CD4-positive, alpha-beta T cell (primary cell): ENCODE measurements at places on chromosomes 16 and 17. TPM values are rescaled to one million over a fixed set of nuclear protein-coding genes. Genes with fewer than 3 reads are reported as not detected.

DNA sequence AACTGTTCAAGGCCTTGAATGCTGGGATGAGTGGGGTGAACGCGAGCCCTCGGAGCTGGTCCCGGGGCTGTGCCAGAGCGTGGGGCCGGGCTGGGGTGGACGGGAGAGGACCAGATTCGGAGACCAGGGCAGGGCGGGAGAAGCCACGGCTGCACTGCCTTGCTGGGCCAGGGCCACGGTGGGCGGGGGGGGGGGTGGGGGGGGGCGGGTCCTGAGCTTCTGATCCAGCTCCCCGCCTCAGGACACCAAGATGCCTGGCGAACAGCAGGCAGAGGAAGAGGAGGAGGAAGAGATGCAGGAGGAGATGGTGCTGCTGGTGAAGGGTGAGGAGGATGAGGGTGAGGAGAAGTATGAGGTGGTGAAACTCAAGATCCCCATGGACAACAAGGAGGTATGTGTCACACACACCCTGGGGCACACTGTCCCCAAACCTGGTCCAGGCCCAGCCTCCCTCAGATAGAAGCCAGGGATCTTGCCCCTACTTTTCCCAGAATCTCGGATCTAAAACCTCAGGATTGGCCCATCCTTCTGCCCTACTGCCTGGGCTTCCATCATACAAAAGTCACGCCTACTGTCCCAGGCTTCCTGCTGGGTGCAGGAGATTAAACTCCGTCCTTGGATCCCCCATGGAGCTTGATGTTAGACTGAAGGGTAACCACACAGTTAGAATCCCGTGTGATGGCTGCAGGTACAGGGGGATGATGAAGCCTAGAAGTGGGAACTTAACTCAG, 563 bp downstream of the ZNF771 start:
- no peak for DNase-seq

DNA sequence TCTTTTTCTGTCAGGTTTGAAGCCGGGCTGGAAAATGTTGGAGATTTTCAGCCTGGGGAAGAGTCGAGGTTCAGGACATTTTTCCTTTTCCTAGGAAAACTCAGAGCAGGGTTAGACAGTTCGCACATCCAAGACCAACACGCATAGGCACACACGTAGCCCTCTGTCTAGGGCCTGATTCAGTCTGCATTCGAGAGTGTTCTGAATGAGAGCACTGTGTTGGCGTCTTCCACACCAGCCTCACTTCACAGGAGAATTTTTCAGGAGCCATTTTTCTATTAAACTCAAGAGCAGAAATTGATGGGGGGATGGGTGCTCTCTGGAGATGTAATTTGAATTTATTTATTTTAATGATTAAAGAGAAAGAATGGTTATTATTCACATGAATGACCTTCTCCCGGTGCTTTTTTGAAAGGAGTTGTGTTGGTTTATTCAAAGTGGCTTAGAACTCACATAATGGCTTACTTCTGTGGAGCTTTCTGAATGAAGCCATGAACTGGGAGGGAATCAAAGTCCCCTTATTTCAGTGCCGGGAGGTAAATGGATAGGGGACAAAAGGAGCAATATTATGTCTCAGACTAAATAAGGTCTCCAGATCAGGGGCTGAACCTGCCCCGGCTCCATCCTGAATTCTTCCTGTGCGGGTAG, 194.3 kb downstream of the CCDC182 start:
- DNase-seq = no peak

IL17C gene
- total RNA-seq = 0.77 TPM

DNA sequence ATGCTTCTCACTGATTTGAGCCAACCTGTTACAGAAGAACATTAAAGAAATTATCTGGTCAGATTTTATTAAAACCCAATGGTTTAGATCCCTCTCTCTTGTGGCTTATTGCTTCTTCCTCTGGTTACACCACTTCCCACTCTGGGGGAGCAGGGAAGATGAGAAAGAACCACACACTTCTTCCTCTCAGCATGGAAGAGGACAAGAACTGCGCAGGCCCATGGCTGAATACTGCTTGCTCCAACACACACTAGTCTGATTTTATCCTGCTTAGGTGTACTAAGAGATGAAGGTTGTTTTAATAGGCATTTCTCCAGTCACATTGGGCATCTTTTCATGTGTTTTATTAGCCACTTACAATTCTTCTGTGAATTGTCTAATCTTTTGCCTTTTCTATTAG, 27.6 kb downstream of the MAP3K3 start:
- no peak for DNase-seq

GRCh38 chr16:12651765-12652512, 151.7 kb downstream of the CPPED1 start:
- DNase-seq = no peak

DNA sequence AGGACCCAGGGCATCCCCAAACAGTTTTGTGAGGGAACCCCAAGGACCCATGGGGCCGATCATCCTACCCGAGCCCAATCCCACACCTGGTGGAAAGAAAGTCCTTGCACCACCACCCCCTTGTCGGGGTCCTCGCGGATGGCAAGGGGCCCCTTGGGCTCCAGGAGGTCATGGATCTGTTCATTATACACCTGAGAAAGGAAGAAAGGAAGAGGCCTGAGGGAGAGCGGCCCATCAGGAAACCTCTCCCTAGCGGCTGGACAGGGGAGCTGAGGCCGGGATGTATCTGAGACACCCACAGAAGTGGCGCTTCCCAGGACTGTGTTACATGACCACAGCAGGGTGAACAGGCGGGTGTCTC, 12.8 kb downstream of the KIF18B start:
- no peak for DNase-seq

MMP25 gene
- 0.42 TPM for total RNA-seq

DNA sequence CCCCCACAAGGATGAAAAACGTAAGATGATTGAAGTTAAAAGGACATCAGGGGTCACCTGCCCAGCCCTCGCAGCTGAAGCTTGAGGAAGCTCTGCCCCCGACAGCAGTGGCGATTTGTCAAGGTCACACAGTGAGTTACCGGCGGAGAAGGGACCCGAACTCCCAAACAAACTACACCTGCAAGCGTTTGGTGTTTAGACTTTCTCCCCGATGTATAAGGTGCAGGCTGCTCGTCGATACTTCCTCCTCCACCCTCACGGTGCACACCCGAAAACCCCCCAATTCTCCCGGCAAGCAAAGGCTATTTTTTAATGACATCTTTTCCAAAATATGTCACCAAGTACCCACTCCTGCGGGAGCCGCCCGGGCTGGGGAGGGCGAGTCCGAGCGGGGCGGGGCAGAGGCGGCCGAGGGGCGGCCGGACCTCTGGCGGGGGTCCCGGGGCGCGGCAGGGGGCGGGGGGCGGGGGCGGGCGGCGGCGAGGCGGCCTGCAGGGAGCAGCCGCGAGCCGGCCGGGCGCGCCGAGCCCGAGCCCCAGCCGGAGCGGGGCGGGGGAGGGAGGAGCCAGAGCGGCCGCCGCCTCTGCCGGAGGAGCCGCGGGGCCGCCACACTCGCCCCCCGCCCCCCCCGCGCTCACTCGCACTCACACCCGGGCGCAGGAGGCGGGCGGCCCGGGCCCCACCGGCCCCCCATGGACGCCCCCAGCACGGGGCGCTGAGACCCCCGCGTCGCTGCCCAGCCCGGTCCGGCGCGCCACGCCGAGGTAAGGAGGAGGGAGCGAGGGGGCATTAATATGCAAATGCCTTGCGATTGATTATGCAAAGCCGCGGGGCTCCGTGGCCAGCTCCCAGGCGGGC, at the start of gene THRA:
Gene THRA (plus strand): TSS at position 637 of the 858 bp plus-strand sequence. CDS start 11,524 bp downstream, outside the sequence.
- DNase-seq = peak; percentile 62

GRCh38 chr17:30422171-30422570, 43.4 kb downstream of the CPD start:
- no peak for DNase-seq

DNA sequence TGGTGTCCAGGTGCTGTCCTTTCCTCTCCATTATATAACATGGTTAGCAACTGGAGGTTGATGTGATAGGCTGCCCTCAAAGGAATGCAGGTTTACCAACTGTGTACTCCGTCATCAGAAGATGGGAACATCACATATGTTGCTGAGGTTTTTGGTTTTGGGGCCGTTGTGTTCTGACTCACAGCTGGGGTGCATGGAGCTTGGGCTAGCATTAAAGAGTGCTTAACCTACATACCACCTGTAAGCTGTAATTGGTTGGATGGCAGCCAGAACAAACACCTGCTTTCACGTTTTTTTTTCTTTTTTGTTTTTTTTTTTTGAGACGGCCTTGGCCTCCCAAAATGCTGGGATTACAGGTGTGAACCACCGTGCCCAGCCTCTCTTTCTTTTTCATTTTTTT, 20.9 kb downstream of the TMEM11 start:
- no peak for DNase-seq

DNA sequence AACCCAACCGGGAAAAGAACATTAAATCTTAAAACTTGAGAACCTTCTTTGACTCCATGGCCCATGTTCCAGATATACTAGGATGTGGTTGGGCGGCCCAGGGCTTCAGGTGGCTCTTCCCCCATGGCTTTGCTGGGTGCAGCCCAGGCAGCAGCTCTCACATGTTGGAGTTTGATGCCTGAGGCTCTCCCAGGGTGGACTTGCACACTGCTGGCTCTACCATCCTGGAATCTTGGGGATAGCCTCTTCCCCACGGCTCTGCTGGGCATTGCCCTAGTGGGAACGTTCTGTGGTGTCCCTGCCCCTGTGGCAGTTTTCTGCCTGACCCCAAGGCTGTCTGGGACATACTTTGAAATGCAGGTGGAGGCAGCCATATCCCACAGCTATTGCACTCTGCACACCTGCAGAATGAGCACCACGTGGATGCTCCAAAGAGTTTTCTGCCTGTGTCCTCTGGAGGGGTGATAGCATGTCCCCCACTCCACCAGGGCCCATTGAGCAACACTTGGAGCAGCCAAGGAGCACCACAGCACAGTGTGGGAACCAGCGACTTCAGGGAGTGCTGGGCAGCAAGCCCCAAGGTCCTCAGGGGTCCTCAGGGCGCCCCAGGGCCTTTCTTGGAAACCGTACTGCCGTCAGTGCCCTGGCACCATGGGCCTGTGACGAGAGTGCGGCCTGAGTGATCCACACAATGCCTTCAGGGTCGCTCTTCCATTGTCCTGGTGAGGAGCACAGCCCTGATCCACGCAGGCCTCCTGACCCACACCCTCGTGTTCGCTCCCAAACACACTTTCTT, 70.8 kb downstream of the GOSR1 start:
- no peak for DNase-seq

GRCh38 chr17:76204277-76204676, 36.0 kb downstream of the RNF157 start:
- DNase-seq = no peak

DNA sequence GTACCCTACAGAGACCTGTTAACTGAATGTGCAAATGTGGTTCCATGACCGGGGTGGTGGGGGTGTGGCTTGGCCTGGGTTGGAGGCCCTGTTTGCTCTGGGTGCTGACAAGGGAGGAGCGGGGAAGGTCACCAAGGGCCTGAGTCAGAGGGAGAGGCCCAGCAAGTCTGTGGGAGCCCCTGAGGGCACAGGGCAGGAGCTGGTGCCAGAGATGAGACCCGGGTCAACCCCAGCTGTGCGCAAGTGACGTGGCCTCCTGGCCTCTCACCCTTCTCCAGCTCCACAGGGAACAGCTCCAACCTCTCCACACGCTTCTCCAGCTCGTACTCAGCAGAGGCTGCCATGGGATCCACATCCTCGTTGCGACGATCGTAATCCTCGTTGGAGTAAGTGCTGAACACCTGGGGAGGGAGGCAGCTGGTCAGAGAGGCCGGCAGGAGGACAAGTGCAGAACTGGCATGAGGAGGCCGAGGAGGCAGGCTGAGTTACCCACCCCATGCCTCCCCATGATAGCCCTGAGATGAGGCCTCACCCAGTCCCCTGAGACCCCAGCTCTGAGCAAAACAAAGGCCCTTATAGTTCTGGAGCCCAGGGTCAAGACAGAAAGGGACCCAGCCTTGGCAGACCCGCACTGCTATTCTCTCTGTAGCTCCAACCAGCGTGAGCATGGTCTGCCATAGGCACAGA, 5.5 kb downstream of the PPP1R9B start:
- DNase-seq = no peak

HOXB5 gene
- total RNA-seq = not detected

DNA sequence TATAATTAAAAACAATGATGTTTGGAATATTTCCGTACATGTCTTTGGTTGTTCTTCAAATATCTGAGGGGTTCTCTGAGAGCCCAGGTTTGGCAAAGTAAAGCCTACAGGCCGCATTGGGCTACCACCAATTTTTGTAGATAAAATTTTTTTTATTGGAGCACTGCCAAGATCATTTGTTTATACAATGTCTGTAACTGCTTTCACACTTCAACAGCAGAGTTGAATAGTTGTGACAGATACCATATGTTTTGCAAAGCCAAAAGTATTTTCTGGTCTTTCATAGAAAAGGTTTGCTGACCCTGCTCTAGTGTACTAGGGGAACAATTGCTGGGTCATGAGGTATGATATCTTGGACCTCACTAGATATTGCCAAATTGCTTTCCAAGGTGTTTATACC, 10.5 kb downstream of the PPM1D start:
- DNase-seq = no peak

DNA sequence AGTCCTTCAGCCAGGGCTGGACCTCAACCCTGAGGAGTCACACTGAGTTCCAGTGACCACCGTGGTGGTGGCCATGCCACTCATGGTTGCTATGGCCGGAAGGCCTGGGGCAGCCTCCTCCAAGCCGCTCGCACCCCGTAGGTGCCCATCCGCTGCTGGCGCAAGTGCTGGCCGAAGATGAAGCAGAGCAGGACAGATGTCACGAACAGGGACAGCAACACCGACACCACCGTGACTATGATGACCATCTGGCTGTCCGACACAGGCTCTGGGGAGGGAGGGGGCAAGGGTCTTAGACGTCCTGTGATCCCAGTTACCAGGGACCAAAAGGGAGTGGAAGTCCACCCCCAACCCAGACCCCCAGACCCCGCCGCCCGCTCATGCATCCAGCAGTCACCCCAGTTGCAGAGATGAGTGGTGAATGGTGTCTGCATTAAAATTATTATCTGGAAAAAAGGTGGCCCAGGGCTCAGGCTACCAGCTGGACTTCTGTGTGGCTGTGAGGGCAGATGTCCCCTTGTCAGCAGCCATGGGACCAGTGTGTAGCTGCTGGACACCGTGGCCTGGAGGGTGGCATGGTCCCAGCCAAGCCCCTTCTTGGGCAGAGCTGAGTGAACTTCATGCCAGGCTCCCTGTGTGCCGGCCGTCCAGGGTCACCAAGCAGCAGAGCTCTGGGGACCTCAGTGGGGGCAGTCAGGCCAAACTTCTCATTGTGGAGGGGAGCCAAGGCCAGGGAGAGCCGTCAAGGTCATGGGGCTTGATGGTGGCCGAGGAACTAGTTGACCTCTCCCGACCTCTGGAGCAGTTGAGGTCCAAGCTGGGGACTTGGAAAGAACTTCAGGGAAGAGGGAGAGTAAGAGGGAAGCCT, 4.7 kb downstream of the PRR29 start:
- DNase-seq = no peak

- DNase-seq = no peak
Measured at GRCh38 chr17:79214940-79215604, 140.4 kb downstream of the ENGASE start.

- peak; percentile 65 for DNase-seq
Measured at GRCh38 chr17:44221084-44221861, 1.8 kb upstream of the UBTF start.

ZNF750 gene
- total RNA-seq = not detected
